ENCODE measurements at places on chromosomes 16 and 17.

GRCh38 chr16:79713609-79714309 lies 113.2 kb upstream of the MAF start:
- DNase-seq = no peak

- no peak for DNase-seq
Observed at GRCh38 chr17:50129353-50129727, 620 bp downstream of the SAMD14 start.

GRCh38 chr16:86515777-86516622 lies 5.7 kb downstream of the FOXF1 start:
- no peak for DNase-seq

DNA sequence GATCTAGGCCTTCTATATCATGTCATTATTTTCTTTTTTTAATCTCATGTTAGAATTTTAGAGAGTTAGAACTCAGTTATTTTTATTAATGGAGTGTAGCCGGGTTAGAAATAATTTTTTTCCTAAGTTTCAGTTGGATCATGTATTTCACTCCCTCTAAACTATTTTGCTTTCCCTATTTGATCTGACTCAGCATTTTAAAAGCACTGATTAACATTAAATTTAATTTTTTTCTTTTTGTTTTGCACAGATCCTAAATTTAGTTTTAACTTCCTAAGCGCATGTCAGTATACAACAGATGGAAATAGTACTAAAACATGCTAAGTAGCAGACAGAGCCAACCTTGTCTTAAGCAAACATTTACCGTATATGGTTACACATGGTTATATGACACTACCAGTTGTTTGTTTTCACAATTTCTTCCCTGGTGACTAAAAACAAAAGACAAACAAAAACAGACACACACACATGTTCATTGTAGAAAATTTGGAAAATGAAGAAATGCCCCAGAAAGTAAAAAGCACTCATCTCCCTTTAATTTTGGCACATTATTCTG lies 33.6 kb upstream of the RAB11FIP4 start:
- DNase-seq = no peak

- DNase-seq = no peak
Observed at GRCh38 chr17:55288356-55289105, 23.8 kb downstream of the HLF start.

DNA sequence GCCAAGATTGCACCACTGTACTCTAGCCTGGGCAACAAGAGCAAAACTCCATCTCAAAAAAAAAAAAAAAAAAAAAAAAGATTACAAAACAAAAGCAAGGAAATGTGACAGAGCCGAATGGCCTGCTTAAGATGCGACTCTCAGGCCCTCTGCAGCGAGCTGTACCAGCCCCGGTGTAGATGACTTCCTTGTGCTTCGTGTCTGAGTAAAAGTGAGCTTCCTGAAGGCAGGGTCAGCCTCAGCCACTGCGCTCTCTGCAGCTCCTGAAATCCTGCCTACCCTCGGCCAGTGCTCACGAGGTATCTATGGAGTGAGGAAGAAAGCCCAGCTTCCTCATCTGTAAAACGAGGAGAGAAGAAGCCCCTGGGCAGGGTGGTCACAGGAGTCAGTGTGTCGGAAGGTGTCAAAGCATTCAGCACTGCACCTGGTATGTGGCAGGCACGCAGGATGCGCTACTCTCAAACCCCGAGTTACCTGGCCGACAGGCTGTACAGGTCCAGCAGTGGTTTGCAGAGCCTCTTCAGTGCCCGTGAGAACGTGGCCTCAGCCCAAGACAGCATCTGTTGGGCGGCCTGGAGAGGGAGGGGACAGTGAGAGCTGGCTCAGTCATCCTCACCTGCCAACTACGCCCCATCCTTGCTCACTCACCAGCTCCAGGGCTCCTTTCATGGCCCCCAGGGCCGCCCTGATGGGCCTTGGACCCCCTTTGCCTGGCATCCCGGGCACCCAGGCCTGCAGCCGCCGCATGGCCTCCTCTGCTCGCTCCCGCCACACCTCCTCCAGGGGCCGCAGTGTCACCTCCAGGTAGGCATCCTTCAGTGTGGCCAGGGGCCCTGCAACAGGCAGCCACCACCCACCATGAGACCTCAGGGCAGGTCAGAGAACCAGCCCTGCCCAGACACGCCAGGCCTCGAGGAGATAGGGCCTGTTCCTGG lies 44.6 kb downstream of the RMI2 start:
- DNase-seq = no peak

DNA sequence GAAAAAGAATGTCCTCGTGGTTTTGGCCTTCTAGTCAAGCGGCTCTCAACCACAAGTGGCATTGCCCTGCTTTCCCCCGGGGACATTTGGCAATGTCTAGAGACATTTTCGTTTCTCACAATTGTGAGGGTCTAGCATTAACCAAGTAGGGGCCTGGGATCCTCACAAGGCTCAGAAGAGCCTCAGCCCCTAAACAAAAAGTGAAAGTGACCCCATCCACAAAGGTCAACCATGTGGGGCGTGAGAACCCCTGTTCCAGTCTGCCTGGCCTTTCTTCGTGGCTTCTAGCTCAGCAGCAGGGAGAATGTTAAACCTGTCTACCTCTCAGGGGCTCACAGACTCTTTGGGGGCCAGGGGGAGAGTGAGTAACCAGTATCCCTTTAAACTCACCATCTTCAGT lies 4.8 kb upstream of the RPL38 start:
- DNase-seq = no peak

DNA sequence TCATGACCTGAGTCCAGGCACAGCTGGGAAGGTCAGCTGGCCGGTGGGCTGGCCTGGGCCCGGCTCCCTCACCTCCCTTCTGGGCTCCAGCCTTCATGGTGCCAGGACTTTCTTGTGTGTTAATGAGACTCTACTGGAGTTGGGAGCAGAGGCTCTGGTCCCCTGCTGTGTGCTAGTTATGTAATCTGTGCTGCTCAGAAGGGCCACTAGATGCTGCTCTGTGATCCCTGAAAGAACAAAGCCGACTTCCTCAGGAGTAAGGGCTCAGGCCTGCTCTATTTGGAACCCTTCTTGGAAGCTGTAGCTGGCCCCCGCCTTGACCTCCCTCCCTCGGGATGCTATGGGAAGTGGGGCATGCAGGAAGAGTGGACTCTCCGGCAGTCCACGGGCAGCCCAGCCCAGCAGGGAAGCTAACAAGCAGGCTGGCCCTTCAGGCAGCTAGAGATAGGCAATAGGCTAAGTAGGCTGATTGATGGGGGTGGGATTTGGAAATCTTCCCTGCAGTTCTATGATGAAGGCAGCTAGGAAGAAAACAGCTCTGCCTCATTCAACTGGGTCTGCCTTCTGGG lies 3.3 kb upstream of the CDK5R1 start:
- peak; percentile 60 for DNase-seq

DNA sequence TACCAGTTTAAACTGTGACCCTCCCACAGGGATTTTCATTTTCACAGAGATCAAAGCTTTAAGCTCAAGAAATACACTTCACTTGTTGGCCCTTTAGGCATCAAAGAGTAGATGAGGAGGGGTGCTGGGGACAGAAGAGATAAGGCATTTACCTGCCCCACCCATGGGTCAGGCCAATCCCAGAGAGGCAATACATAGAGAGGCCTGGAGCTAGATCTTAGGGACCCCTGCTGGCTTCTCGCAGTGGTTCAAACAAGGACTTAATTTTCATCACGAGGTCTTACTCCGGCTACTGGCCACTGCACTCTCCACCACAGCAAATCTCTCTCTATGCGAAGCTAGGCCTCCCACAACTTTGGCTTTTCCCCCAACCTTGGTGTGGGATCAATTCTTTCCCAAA lies 46.6 kb downstream of the NOG start:
- no peak for DNase-seq

DNA sequence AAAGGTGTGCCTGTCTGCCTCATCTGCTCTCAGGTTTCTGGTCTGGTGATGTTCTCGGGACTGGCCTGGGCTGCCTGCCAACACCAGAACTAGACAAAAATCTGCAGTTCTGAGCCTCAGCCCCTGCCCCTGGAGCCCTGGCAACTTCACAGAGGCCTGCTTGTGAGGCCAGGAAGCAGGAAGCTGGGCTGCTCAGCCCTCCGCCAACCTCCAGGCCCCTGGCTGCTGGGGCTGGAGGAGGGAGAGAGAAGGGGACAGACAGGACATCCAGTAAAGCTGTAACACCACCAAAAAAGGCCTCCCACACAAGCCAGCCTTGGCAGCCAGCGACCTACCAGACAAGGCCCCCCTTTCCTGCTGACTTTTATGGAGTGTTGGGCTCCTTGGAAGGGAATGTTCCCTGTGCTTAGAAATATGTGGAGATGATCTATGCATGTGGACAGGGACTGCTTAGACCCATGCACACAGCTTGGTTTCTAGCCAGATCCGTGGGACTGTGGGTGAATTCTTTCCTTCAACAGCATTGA lies 157.6 kb downstream of the XYLT1 start:
- DNase-seq = no peak

DNA sequence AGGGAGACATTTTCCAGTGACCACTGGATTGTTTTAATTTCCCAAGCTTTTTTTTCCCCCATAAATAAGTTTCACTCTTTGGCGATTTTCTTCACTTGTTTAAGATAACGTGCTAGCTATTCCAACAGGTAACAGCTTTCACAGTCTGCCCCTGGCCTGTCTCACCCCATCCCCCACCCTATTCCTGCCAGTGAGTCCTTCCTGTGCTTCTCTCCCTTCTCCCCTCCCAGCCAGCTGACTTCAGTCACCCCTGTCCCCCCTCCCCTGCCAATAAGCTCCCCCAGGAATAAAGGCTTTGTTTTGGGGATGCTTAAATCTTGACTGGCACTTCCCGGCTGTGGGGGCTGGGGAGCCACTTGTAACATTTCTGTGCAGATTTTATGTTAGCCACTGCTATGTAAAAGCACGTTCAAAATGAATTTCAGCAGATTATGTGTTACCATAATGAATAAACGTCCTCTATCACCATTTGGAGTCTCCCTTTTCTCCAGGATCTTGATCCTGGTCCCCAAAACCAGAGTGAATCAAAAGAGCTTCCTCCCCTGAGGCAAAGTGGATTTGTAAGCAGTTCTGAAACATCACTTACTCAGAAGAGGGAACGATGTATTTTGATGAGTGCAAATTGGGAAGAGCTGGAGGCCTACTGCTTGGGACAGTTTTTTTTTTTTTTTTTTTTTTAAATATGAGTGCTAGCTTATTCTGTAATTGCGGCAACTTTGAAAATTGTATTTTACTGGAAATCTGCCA lies 58.2 kb downstream of the IGF2BP1 start:
- DNase-seq = no peak

DNA sequence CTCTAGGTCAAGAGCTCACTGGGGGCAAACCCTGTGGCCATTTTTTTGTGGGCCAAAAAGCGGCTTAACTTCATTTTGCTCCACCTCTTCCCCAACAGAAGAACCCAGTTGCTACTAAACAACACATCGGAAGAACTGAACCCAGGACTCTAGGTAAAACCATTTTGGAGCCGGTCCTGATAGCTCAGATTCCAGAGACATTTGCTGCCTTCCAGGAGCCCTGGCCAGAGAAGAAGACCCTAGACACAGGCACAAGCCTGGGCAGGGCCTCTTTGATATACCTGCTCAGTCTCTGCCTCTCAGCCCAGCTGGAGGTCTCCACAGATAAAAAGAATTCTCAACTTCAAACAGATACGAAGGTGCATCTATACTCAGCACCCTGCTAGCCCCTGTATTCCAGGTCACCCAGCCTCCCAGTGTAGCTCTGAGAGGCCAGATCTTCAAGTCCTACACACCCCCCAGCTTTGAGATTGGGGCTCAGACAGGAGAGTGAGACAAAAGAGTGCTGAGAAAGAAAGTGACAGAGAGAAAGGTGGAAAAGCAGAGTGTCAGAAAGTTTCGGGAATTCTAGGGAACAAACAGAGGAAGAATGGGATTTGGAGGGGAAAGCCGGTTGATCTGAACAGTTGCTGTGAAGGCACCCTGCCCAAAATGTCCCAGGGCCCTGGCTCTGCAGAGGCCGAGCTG lies 6.6 kb upstream of the HOXB9 start:
- no peak for DNase-seq

DNA sequence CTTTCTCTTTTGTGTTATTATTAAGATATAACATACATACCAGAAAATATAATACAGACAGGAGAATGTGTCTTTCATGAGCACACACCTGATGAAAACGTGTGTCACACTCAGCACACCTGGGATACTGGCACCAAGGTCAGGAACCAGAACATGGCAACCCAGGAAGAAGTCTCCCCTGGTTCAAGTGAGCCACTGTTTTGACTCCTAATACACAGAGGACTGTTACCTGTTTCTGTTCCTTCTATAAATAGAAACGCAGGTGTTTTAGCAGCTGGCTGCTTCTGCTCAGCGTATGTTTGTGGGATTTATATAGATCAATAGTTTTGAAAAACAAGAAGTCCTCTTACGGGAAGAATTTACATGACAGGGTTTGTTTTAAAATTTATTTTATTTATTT lies 3.5 kb downstream of the SEC14L1 start:
- no peak for DNase-seq

Measured in HL-60 (cell line).